Activated CD8-positive, alpha-beta memory T cell treated with anti-CD3 and anti-CD28 coated beads for 48 hours (primary cell): ENCODE measurements at places on chromosomes 13 and 19.

- DNase-seq = no peak
These were observed 2.1 kb upstream of the RAVER1 start for GRCh38 chr19:10335352-10335985.

DNA sequence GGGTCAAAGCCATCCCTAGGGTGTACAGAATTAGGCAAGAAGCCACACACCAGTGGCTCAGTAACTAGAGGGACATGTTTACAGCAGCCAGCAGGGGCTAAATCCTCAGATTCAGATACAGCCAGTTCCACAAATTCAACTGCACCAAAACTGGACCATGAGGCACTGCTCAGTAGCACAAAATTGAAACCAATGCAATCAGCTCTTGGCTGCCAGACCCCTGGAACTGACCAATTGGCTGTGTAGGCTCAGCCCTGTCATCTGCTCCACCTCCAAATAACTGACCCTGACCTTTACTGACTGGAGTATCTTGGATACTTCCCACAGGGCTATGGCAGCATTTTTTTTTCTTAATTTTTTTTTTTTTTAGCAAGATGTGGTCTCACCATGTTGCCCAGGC, 226.5 kb downstream of the FOXO1 start:
- no peak for DNase-seq

DNA sequence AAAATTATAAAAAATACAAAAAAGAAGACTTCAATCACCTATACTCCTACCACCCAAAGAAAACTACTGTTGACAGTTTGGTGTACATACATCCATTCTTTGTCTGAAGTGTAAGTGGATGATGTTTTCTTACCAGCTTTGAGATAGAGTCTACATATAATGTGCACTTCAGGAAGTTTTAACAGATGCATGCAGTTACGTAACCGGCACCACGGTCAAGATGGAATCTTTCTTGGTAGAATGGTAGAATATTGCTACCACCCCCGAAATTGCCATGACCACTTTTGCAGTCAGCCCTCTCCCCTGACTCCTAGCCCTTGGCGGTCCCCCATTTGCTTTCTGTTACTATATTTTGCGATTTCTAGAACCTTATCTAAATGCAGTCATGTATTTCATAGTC, 1.4 kb downstream of the CUL4A start:
- DNase-seq = no peak

- no peak for DNase-seq
These were observed 168.3 kb upstream of the RNF113B start for GRCh38 chr13:98345107-98345935.

GRCh38 chr13:23610966-23611491, 40.8 kb downstream of the TNFRSF19 start:
- DNase-seq = no peak

DNA sequence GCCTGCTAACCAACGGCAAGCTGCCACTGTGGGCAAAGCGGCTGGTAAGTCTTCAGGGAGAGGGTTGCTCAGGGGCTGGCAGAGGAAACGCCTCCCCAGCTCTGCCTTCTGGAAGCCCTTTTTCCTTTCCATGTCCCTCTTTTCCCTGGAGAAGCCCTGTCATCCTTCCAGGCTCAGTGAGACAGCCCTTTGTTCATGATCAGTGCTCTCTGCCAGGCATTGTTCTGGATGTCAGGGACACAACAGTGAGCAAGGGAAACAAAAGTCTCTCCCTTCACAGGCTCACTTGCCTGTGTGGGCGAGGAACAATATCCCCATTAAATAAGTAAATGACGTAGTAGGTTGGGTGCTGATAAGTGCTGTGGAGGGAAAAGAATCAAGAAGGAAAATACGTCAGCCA, 13.9 kb upstream of the OVOL3 start:
- no peak for DNase-seq

DNA sequence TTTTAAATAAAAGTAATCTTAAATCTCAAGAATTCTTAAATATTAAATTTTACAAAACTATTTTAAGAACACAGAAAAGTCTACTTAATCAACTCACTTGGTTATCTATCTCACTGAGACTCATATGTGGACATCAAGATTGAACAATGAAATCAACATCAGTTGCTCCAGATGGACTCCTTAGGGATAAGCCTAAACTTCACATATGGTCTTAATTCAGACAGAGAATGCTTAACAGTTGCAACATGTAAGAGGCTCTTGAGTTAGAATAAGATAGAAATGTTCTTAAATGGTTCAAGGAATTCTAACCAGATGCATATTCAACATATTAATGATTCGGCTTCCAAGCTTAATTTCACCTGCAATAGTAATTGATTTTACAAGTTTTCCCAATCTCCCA, 1730.9 kb downstream of the PCDH9 start:
- no peak for DNase-seq

DNA sequence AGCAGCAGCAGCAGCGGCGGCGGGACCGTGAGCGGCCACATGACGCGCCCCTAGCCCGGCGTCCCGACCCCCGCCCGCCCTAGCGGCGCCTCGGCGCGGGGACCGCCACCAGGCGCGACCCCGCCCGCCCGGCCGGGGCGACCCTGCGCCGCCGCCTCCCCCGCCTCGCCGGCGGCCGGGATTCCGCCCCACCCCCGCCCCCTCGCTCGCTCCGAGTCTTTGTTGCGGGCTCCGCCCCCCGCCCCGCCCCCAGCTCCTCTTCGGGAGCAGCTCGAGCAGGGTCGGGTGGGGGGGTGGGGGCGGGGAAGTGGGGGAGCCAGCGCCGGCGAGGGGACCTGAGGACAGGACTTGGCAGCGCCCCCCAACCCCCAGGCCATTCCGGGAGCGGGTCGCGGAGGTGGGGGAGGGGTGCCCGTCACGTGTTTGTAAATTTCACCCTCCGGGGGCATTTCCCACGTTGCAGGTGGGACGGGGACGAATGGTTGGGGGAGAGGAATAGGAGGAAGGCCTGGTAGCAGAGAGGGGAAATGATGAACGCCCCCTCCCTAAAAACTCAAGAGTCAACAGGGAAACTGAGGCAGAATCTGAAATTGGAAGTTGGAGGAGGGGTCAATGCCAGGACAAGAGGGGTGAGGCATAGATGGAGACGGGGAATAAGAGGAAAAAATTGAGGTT, at the start of gene OLFM2:
OLFM2 (minus strand) TSS at position 190 of the 675 bp plus-strand sequence; CDS start at position 41, 149 bp downstream.
- DNase-seq = no peak

DNA sequence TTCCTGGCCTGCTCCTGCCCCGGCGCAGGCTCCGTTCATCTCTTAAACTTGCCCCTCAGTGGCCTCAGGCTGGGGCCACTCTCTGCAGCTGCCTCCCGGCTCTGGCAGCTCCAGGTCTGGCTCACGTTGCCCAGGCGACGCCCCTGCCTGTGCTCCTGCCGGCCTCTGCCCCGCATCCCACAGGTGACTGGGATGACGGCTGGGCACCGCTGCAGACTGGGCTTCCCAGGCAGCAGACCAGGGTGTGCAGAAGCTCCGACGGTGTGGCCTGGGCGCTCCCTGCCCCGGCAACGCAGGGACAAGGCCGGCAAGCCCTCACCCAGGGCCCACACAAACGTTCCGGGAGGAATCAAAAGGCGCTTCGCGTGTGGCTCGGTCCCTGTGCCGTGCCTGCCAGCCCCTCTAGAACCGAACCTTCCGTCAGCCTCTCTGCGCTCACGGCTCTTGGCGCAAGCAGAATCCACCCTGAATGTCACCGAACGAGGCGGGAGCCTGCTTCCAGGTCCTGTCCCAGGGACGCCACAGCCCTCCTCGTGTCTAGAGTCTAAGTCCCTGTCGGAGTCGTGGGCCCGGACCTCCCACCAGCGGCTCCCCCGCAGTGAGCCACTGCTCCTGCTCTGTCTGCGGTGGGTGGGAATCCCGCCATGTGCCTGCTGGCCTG, 64.8 kb downstream of the MLLT1 start:
- DNase-seq = no peak

GRCh38 chr13:75566658-75567057, 17.1 kb downstream of the UCHL3 start:
- DNase-seq = no peak

DNA sequence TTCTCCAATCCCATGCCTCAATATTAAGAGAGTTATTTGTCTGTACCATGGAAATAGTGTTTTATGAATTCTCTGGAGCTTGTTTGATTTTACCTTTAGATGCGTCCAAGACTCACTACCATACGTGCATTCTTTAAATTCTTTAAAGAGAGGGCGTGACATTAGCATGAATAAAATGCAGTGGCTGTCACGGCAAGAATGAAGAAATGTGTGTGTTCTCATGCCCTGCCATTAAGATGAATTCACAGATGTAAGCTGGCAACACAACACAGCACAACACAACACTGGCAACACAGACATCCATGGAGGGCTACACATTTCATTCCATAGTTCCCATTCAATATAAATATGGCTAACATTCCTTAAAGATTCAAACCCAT, 213.4 kb downstream of the ENOX1 start:
- DNase-seq = no peak

DNA sequence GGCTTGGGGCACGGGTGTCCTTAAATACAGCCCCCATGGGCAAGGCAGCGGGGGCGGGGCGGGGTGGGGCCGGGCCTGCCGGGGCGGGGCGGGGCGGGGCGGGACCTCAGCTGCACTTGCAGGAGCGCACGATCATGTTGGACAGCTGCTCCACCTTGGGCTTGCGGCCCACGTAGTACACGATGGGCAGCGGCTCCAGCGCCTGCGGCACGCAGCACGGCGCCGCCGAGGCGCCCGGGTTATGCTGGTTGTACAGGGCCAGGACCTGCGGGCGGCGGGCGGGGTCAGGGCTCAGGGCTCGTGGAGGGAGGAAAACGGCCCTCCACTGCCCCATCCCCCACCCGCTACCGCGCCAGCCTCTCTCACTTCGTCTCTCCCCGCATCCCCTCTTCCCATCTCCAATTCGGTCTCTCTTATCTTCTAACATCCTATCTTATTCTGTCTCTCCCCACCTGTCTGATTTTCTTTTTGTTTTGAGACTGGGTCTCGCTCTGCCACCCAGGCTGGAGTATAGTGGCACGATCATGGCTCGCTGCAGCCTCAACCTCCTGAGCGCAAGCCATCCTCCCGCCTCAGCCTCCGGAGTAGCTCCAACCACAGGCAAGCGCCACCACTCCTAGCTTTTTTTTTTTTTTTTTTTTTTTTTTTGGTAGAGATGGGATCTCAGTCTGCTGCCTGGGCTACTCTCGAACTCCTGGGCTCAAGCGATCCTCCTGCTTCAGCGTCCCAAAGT, 21.1 kb downstream of the CCDC97 start:
- DNase-seq = no peak

- no peak for DNase-seq
These were observed 11.6 kb upstream of the ATP8B3 start for GRCh38 chr19:1823539-1824251.

GRCh38 chr13:26213982-26214381, 8.1 kb downstream of the RNF6 start:
- no peak for DNase-seq

- DNase-seq = no peak
These were observed 1.5 kb downstream of the ERCC2 start for GRCh38 chr19:45368737-45369340.

- no peak for DNase-seq
These were observed 26.5 kb downstream of the NUMBL start for GRCh38 chr19:40663695-40664692.

DNA sequence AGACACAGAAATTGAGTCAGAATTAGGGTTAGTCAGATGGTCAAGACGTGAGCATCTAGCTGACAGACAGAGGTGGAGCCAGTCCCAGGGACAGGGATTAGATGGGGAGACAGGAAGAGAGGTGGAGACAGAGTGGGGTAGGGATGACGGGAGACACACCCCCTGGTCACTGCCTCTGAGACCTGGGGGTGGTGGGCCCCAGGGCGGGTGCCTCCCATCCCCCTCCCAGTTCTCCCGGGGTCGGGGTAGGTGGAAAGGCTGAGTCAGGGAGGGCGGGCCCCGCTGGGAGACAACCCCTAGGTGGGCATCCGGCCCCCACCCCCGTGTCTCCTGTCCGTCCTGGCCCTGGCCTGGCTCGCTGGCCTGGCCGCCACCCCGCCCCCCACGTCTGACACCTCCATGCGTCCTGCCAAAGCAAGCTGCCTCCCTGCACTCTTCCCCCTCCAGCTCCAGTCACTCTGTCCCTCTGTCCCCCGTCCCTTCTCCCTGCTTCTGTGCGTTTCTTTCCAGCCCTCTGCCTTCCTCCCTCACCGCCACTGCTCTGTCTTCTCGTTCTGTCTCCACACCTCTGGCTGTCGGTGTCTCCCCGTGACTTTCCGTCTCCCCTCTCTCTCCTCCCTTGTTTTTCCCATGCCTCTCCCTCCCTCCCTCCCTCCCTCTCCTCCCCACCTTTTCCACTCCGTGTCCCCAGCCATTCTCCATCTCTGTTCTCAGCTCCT, 15.1 kb downstream of the CCDC97 start:
- no peak for DNase-seq

GRCh38 chr19:13094106-13094504, 8.6 kb downstream of the LYL1 start:
- no peak for DNase-seq

DNA sequence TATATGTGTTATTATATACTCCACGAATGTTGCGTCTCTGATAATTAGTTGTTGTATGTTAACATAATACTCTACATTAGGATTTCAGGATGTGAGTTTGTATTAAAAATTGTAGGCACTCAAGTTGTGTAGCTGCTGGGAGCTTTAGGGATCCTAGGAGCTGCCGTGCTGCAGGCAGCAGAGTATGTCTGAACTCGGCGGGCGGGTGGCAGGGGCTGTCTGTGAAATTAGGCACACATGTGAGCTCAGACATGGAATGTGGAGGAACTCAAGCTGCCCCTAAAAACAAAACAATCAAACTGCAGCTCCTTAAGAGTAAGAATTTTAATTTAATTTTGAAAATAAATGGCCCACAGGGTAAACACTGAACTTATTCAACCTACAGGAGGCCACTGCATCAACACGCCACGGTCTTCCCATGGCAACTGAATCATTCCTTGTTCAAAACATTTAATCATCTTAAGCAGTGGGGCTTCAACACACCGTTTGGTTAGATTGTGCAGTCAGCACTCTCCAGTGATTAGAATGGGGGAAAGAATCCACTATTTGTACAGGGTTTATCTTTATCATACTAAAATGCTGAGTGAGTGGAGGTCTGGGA, 22.7 kb downstream of the SERTM1 start:
- DNase-seq = no peak

GRCh38 chr19:42452590-42452989, 9.8 kb upstream of the CXCL17 start:
- DNase-seq = no peak

DNA sequence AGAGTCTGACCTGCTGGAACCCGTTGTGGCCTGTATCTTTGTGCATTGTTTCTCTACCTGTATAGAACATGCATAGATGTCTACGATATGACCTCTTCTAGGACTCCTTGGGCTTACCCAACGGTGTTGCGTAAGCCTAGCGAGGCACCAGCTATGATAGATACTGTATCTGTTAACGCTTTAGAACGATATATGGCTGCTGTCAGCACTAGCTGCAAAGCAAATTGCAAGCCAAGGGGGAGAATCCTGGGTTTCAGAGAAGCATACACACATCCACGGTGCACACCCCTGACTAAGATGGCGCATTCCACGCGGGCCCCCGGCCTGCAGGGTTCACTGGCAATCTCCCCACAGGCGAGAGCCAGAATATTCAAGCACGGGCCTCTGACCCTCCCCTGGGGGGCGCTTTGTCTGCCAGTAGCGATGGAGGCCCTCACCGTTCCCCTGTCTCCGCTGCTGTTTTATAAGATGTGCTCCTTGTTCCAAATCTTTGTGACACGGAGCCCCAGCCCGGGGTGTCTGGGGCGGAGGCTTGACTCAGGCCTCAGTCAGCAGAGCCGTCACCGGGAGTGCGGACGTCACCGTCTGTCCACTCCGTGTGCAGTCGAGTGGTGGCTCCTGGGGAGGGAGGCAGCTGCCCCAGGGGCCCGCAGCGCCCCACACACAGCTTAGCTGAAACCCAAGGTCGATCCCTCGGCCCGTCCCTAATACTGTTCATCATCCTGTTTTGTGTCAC, 12.9 kb upstream of the RPS15 start:
- no peak for DNase-seq
